ENCODE measurements at places on chromosomes 7 and 10. TPM values are rescaled to one million over a fixed set of nuclear protein-coding genes. Genes with fewer than 3 reads are reported as not detected.

Gene HYAL4
- not detected for total RNA-seq

Gene RAPGEF5
- total RNA-seq = 0.07 TPM

Gene SFTPA1
- not detected for total RNA-seq

Gene TBXAS1
- total RNA-seq = 12.6 TPM

Gene NRP1
- total RNA-seq = 85.0 TPM

Gene GSTO2
- total RNA-seq = 2.3 TPM

Gene NACAD
- 0.22 TPM for total RNA-seq

Gene CCM2
- total RNA-seq = 47.8 TPM

Gene GJD4
- 0.06 TPM for total RNA-seq

Gene CTAGE8
- total RNA-seq = not detected

Gene NPM3
- total RNA-seq = 102 TPM

Gene ZNF775
- 7.6 TPM for total RNA-seq

Gene SLC16A12
- 0.05 TPM for total RNA-seq

Gene FGL2
- total RNA-seq = not detected

Gene VAX1
- total RNA-seq = 1.7 TPM

Gene BEND7
- total RNA-seq = 11.2 TPM

Gene KIAA1217
- total RNA-seq = 2.1 TPM

Gene PDE6C
- total RNA-seq = not detected

Gene FAM24B
- total RNA-seq = 15.2 TPM

Gene HNRNPF
- 326 TPM for total RNA-seq

Gene GRM8
- not detected for total RNA-seq

Gene IFT22
- total RNA-seq = 52.9 TPM

Gene NUTM2E
- 0.53 TPM for total RNA-seq

Gene KIF20B
- total RNA-seq = 15.0 TPM

Gene RADIL
- total RNA-seq = 2.8 TPM

Gene PCBD1
- 267 TPM for total RNA-seq

Gene IKZF1
- not detected for total RNA-seq

Gene OPN1SW
- total RNA-seq = not detected

Gene WDR86
- 0.38 TPM for total RNA-seq

Gene CALHM3
- 0.60 TPM for total RNA-seq

Gene GATA3
- total RNA-seq = 4.5 TPM

Gene ADAMTS14
- 0.09 TPM for total RNA-seq

Gene ZPBP
- not detected for total RNA-seq

Gene C10orf105
- total RNA-seq = not detected

Gene OR6B1
- not detected for total RNA-seq

Gene GNAT3
- total RNA-seq = not detected

Gene CBLL1
- 30.9 TPM for total RNA-seq

Gene CCNY
- 42.2 TPM for total RNA-seq

Gene ZNF853
- 1.8 TPM for total RNA-seq

Gene CRHR2
- not detected for total RNA-seq

Gene TAF5
- total RNA-seq = 3.3 TPM

Gene HOXA7
- 4.9 TPM for total RNA-seq

Gene ADCY1
- 2.5 TPM for total RNA-seq

Gene FRMD4A
- total RNA-seq = 4.3 TPM

Gene TSPAN12
- total RNA-seq = 0.46 TPM

Gene BMS1
- 22.0 TPM for total RNA-seq

Gene SFRP5
- 2.4 TPM for total RNA-seq

Gene OR2A7
- total RNA-seq = not detected

Gene PTER
- total RNA-seq = 12.7 TPM

Gene ZRANB1
- total RNA-seq = 9.1 TPM

Gene FAM241B
- 19.8 TPM for total RNA-seq

Gene FXYD4
- total RNA-seq = not detected

Gene CDHR3
- total RNA-seq = 5.4 TPM

Gene CYP2E1
- 0.39 TPM for total RNA-seq

Gene NXPH1
- total RNA-seq = not detected

Gene NUTM2D
- 1.2 TPM for total RNA-seq
